ENCODE measurements at places on chromosomes 5 and 9.
A peak's percentile ranks its signal among the peaks of the same experiment; 100 is the strongest.

DNA sequence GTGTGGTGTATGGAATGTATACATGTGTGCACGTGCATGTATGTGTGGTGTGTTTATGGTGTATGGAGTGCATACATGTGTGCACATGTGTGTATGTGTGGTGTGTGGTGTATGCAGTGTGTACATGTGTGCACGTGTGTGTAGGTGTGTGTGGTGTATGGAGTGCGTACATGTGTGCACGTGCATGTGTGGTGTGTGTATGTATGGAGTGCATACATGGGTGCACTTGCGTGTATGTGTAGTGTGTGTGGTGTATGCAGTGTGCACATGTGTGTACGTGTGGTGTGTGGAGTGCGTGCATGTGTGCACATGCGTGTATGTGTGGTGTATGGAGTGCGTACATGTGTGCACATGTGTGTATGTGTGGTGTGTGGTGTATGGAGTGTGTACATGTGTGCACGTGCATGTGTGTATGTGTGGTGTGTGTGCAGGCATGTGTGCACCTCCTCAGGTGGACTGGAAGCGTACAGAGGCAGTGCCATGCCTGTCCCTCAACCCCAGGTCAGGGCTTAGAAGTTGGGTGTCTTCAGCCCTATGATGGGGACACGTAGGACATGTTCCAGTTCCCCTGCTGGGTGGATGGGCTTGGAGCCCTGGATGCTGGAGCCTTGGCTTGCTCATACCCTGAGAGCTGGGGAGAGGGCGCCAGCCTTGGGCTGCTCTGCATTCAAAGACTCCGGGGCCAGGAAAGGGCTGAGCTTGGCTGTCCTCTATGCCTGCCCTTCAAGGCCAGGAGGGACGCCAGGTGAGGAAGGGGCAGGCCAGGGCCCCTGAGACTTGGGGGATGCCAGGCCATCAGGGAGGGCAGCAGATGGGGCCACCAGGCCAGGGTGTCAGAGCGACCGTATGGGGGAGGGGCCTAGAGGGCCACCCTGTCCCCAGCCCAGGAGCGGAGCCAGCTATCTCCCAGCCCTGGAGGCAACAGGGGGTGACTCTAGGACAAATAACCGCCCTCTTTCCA, 12.2 kb downstream of the MYMK start:
- DNase-seq = no peak

DNA sequence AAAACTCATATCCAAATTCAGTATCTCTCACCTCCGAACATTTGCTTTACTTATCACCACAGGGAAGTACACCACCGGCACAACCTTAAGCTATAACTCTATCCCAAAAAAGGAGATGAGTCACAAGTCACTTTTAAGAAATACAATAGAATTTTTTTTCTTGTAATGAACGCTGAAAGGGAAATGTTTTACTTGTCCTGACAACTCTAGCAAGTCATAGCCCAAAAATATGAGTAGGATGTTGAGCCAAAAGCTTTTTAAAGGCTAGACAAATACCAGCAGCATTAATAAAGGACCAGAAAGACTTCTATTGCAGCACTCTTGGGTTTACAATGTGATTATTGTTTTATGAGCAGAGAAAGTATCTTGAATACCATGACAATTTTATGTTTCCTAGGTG, 147.3 kb upstream of the FST start:
- DNase-seq = no peak

DNA sequence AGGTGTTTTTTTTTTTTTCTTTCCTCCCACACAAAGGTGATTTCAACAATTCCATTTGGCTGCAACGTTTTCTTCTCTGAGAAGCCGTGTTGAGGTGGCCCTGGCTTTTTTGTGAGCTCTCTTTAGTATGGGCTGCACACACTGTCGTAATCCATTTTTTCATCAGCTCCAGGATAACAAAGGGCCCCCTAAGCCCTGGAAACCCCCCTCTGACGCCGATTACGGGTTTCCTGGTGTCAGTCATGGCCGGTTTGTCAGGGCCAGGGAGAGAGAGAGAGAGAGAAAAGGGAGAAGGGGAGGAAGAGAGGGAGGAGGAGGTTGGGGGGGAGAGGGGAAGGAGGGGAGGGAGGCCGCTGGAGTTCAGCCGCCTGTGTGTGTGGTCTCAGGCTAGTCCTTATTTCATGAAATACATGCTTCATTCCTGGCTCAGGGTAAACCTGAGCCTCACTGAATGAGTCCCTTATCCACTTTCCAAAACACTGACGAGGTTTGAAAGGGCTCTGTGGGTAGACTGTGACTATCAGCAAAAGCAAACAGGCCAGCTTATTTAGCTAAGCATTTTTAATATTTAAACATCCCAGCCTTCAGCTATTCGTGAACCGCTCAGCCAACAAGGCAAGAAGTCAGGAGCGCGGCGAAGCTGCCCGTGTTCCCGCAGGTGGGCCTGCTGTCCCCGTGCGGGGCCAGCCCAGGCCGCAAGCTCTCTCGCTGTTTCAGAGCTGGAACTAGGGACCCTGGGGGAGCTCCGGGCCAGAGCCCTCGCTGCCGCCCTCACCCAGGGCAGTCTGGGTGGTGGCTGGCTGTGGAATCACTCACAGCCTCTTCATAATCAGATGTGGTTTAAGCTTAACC, 172.8 kb downstream of the ERCC6L2 start:
- no peak for DNase-seq

DNA sequence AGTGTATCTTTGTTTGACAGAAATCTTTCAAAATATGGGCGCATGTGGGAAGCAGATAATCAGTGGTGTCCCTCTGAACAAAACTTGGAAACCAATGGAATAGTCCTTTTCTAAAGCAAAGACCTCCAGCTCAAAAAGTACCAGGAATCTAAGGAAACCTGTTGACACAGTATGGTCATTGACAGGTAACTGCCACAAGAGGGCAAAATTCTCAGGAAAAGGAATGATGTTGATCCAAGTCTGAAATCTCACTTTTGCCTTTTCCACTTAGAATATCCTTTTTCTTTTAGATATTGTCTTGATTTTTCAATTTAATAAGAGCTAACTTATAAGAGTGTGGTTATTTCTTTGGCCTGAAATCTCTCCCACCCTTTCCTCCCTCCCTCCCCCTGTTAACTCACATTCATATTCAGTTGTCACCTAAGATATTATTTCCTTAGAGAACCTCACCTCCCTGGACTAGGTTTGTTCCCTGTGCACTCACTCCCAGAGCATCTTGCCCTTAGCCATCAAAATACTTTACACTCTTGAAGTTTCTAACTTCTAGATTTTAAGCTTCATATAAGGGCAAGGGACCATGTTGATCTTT, 59.0 kb upstream of the BARX1 start:
- DNase-seq = no peak

DNA sequence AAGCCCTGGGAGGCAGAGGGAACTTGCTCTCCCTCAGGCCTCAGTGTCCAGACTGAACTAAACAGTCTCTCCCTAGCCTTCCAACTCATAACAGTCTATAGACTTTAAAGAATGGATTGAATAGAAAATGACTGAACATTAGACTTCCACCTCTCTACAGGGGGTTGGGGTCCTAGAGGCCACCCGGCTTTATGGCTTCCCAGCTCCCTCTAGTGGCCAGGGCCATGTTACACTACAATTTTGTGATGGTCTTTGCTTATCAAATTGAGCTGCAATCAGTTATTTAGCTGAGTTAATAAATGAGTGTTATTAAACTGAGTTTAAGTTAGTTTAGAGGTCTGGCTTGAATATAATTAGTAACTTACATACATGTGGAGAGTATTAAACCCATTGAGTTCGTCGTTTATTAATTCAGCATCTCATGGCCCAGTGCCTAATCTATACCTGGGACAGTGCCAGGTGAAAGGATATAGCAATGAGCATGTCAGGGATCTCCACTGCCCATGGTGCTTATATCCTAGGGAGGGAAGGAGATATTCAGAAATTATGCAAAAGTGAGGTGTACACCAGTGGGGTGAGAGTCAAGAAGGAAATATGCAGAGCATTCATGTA, 105.2 kb downstream of the SH3TC2 start:
- peak; percentile 19 for DNase-seq

DNA sequence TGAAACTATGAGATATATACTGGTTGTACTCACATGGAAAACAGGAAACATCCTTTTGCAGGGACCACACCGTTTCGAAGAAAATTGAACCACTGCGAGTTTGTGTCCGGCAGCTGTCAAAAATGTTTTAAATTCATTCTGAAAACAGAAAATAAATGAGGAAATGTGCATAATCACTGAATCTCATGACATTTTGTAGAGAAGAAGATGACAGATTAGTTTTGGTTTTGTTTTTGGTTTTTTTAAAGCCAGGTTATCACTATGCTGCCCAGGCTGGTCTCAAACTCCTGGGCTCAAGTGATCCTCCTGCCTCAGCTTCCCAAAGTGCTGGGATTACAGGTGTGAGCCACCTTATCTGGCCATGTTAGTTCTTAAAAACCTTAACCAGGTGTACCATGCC, 3.5 kb downstream of the TXNDC8 start:
- no peak for DNase-seq

GRCh38 chr9:93577078-93577974, 942 bp downstream of the PHF2 start:
- no peak for DNase-seq

DNA sequence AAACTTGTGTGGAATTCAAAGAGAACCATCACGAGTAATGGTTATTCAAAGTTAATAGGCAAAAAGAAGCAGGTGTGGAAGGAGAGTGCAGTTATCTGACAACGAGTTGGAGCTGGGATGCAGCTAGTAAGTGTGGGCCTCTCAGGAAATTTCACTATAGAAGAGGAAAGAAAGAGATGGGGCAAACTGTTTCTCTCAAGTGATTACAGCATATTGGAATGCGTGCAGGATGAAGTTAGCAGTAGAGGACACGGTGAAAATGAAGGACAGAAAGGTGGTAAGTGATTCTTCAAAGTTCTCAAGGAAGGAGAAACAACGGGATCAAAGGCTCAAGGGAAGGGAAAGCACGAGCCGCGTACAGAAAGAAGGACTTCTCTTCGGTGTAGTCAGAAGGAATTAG, 84.0 kb downstream of the ADAMTS12 start:
- no peak for DNase-seq

- no peak for DNase-seq
Measured at GRCh38 chr5:124333298-124333979, 413.0 kb downstream of the ZNF608 start.

- no peak for DNase-seq
Measured at GRCh38 chr5:83751201-83751600, 30.5 kb upstream of the HAPLN1 start.

GRCh38 chr5:122286541-122286940, 25.5 kb upstream of the SNCAIP start:
- no peak for DNase-seq

GRCh38 chr9:12784461-12785259, 9.8 kb downstream of the LURAP1L start:
- no peak for DNase-seq

DNA sequence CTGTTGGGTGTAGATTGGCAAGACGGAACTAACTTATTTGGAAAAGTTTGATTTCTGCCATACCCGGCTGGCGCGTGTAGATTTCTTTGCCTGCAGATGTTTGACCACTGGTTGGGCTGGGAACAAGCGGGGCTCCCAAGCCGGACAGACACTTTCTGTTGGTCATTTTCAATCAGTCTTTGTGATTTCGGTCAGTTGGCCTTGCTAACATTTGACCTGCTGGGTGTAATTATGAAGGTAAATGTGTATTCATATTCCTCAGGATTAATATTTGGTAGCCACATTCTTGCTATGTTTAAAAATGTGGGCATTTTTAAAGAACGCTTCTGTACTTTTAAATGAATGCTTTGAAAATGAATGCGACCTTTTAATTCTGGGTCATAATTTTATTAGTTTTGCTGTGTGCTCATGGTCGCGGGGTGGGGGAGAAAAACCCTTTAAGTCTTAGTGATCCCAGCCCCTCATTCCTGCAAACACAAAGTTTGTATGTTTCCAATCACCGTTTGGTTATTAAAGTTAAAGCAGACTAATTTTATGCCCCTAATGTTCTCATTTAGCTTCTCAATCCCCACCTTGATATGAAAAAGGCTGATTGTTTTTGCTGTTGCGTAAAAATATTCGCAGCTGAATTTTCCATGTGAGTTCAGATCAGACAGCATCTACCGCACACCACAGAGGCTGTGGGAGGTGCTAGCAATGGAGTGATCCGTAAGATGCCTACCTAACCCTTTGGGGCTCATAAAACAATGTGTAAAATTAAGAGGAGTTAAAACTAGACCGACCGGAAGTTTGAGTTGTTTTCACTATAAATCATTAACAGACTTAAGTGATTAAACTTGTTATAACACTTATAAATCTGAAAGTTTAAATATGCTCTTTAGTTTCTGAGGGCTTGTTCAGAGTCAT, 1.5 kb downstream of the RASGRF2 start:
- peak; percentile 51 for DNase-seq

- no peak for DNase-seq
Measured at GRCh38 chr5:138349852-138350562, 2.5 kb upstream of the KDM3B start.

GRCh38 chr5:67677422-67677970, 480.9 kb upstream of the CD180 start:
- no peak for DNase-seq

DNA sequence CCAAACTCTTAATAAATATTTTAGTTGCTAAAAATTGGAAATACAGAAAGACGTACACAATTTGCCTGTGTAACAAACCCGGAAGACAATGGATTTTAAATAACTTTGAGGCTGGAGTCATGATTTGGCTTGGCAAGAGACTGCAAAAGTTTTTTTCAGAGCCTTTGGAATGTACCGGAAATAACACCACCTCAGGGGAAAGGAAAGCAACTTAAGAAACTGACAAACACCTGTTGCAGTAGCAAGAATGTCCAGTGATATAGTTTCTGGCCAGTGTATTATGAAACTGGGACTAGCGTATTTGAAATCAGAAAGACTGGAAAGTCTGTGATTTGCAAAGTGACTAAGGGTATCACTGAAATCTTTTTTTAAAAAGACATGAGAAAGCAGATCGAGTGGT, 842 bp downstream of the MUSK start:
- no peak for DNase-seq

DNA sequence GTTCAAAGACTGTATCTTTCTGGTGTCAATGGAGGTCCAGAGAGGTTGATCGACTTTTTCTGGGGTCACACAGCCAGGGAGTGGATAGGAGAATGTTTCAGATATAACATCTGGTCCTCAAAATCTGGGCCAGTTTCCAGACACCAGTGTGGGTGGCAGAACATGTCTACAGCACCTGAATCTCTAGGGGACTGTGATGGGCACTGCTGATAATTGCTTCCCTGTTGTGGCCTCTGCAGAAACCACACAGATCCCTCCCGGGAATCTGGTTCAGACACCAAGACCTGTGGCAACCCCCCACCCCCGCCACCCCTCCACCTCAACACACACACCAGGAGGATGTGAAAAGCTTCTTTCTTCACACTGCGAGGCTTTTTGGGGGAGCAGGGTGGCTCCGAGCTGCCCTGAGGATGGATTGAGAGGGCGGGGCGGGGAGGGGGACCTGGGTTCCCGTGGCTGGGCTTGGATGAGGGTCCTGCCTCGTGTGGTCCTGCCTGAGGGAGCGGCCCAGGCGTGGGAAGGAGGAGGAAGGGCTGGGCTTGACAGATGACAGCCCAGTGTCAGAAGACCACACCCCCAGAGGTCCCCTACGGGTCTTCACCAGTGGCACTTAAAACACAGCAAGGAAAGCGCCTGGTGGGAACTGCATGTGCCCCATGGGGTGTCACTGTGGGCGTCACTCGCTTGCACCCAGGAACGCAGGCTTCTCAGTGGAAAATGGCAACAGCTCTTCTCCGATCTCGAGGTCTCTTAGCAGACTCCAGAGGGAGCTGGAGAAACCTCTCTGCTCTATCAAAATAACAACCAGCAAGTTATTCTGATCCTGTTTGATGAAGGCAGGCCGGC, 55.2 kb downstream of the TRIP13 start:
- DNase-seq = no peak

GRCh38 chr5:32147236-32147635, 26.9 kb downstream of the GOLPH3 start:
- DNase-seq = no peak

- no peak for DNase-seq
Measured at GRCh38 chr5:69130241-69130640, 36.4 kb downstream of the SLC30A5 start.

All from stimulated activated CD4-positive, alpha-beta T cell treated with anti-CD3 and anti-CD28 coated beads, Interleukin-4, amount 100 ng/mL, for 48 hours (primary cell).